Urinary bladder (tissue), 4 donors: ENCODE measurements at places on chromosomes 7 and 10.

DNA sequence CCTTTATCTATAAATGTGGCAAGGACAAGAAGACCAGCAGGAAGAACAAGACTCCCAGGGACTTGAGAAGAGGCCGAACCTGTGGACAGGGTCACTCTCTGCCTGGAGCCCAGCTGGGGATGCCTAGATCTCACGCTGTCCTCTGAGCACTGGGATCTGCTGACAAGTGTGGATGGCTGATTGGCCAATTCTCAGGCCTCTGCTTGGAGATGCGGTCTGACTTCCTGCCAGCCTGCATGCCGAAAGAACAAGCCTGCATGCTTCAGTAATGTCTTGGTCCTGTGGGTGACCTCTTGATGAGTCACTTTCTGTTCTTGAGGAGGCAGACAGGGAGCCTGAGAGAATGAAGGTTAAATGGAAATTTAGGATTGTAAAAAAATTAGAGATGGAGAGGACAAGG lies 84.7 kb downstream of the TMEM178B start:
- no peak for DNase-seq

- no peak for DNase-seq
Observed at GRCh38 chr7:19116121-19117090, 1.0 kb downstream of the TWIST1 start.

DNA sequence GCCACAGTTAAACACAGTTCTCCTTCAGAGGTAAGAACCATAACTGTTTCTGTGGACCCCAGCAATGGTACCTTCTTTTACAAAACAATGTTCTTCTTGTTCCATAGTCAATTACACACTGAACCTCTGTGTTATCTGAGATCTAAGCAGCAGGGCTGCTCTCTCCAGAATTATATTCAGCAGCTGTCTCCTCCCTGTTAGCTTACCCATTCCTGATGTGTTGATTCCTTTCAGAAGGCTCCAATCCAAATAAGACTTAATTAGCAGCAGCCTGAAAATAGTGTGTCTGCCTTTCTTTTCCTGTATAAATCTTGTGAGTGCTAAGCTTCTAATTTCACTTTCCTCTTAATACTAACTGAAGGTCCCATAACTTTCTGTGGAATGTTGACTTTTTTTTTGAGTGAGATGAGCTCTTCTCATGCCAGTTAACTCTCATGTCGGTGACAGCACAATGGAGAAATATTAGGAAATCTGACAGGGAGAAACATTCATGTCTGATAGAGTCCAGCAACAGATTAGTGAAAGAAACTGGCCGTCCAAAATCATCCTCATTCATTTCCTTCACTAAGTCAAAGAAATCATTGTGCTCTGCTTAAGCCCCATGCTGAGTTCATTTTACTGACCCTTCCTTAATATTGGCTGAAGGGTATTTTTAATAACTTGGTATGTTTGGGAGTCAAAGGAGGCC lies 226.5 kb downstream of the PRKG1 start:
- no peak for DNase-seq

DNA sequence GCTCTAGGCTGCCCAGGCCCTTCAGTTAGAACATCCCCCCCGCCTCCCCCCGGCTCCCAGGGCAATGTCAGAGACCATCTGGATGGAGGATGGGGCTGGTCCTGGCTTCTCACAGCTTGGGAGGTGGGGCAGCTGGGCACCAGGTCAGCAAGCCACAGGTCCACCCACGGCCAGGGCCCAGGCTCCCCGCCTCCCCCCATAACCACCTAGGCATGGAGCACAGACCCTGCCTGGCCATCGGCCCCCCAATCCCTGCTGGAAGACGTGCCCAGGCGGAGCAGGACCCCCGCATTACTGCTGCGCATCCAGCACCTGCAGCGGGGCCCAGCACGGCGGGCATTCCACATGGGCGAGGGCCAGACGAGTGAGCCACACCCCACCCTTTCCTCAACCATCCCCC lies 169.6 kb downstream of the ELFN1 start:
- DNase-seq, result no peak

DNA sequence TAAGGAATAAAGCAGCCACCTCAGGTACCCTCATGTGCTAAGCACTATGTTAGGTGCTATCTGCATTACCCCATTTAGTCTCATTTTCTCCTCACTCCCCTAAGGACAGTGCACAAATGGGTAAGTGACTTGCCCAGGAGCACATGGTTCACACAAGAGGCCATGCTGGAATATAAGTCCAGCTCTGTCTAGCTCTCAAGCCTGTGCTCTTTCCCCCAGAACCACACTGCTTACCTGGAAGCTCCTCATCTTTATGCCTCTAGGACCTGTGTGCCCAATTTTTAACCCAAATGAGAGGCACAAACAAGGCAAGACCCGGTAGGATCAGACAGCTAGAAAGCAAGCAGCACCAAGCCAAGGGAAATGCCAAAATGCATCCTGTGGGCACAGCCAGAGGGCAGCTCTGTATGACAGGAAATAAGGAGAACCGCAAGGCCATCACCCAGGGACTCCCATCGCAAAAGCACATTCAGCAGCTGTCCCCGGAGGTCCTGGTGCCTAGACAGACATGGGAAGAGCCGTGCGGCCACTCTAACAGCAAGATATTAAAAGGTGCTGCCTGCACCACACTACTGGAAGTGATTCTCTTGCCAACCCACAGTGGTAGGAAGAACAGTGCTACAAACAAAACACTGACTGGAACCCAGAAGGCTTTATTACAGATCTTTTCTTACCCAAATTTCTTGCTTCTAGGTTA lies 88.1 kb downstream of the GSAP start:
- no peak for DNase-seq

GRCh38 chr7:150553163-150553562 lies 14.0 kb upstream of the GIMAP4 start:
- DNase-seq, result no peak

- no peak for DNase-seq
Observed at GRCh38 chr10:101828766-101829551, 10.7 kb upstream of the OGA start.

- no peak for DNase-seq
Observed at GRCh38 chr10:126225672-126226008, 162.6 kb downstream of the ADAM12 start.

DNA sequence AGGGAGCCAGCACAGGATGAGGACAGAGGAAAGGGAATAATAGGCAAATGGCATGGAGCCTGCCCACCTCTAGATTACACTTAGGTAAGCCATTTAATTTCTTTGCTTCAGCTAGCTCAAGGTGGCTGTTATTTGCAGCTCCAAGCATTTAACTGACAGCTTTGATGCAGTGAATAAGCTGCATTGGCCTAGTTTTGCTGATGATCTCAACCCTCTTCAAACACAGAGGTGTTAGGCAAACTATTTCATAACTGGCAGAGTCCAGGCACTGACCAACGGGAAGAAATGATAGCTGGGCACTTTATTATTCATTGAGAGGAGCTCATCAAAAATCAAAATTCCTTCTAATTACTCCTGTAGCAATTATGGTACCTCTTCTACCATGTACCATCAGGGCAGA lies 317.4 kb downstream of the BMPER start:
- DNase-seq, result no peak

- no peak for DNase-seq
Observed at GRCh38 chr10:73889014-73889413, 14.7 kb upstream of the CAMK2G start.

GRCh38 chr7:34675749-34676374 lies 17.8 kb downstream of the NPSR1 start:
- DNase-seq, result no peak

DNA sequence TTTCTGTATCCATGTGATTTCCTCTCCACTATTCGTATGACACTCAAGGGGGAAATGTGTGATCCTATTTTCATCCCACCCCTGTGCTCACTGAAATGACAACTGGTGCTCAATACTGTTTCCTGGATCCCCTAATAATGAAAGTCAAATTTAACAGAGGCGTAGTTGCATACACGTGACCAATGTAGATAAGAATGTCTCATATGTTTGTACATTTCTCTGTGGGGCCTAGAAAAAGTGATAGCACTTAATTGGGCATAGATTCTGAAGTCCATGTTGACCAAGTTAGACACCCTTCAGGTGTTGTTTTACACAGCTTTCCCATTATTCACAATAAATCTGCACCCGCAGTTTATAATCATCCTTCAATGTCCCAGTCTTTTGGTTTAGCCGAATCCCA lies 59.1 kb downstream of the JAZF1 start:
- DNase-seq, result no peak

DNA sequence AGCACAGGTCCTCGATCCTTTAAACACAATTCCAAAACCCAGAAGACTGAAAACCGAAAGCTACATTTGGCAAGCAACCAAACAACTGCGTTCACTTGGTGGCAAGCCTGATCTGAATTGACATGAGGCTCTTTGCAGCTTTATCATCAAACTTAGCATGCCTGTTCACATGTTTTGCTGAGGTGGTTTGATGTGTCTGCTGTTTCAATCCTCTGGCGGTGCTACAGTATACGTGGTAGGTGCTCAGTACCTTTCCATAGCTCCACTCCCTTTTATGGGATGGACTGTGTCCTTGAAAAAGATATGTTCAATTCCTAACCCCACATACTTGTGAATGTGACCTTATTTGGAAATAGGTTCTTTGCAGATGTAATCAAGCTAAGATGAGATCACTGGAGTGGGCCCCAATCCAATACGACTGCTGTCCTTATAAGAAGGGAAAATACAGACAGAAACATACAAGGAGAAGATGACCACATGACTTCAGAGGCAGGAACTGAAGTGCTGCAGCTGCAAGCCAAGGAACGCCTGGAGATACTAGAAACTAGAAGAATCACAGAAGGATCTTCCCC lies 33.4 kb downstream of the CCDC6 start:
- no peak for DNase-seq

GRCh38 chr10:27783660-27784059 lies 38.0 kb upstream of the MKX start:
- no peak for DNase-seq

GRCh38 chr7:27424231-27424630 lies 181.6 kb downstream of the EVX1 start:
- no peak for DNase-seq

DNA sequence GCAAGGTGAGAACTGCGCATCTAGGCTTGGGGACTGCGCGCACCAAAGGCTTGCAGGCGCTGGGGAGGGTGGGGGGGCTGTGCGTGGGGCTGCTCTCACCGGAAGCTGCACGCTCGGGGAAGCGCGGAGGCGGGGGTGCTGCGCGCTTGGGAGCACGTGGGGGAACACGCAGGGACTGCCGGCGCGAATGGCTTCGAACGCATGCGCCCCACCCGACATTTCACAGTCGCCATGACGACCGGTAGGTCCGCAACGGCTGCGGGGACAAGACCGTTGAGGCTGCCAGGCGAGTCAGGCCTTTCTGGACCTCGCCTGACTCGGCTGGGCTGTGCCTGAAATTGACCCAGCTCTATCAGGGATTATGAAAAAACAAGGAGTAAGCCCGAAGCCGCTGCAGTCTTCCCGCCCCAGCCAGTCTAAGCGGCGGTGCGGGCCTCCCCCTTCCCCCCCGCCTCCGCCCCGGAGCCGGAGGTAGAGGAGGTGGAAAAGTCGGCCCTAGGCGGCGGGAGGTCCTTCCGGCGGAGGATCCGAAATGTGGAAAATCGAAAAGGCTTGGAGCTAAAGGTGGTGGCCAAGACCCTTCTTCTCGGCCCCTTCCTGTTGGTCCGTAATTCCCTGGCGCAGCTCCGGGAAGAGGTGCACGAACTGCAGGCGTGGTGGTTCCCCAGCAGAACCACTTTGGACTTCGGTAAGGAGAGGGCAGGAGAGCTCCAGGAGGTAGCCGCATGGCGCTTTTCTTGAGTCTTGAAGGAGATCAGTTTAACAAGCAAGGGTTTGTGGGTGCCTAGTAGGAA lies 34.9 kb upstream of the STEAP1 start:
- DNase-seq, result peak; percentile 29

- DNase-seq, result no peak
Observed at GRCh38 chr10:75443362-75443761, 11.9 kb downstream of the LRMDA start.

GRCh38 chr10:606762-607544 lies 82.5 kb downstream of the DIP2C start:
- no peak for DNase-seq

DNA sequence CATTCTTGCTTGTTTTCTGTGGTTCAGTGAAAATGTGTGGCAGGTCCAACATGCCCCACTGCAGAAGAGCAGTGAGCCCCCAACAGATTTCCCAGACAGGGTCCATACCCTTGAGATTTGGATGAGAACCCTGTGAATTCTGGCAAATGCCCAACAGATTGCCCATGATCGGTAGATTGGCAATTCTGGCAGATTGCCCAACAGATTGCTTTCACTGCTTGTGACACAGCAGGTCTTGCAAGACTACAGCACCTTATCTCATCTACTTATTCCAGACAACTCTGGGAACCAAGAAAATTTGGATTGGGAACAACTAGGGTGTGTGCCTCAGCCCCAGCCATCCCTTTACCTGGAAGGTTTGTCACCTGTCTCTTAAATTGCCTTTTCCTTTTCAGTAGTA lies 143.7 kb upstream of the COL1A2 start:
- no peak for DNase-seq

- DNase-seq, result no peak
Observed at GRCh38 chr7:28847681-28848080, 110.4 kb downstream of the TRIL start.
